ENCODE measurements at places on chromosomes 4 and X.
A peak's percentile ranks its signal among the peaks of the same experiment; 100 is the strongest.

DNA sequence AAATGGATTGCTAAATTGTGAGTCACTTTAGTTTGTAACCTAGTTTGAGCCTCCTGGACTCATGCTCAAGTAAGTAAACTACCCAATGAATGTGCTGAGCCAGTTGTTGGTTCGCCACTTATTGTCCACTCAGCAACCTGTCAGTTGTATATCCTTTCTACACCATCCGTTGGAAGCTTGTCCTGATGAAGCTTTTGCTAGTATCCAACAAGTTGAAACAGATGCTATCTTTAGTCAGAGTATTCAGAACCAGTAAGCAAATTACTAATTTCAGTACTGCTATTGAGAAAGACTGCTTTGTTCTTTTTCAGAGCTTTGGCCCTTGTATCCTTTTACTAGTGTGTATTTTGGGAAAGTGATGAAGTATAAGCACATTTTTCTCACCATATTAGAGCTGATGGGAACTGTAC, 4.3 kb upstream of the NAA15 start:
- peak; percentile 61 for DNase-seq

- no peak for DNase-seq
These were observed 76.8 kb downstream of the RNF150 start for GRCh38 chr4:141056473-141056872.

DNA sequence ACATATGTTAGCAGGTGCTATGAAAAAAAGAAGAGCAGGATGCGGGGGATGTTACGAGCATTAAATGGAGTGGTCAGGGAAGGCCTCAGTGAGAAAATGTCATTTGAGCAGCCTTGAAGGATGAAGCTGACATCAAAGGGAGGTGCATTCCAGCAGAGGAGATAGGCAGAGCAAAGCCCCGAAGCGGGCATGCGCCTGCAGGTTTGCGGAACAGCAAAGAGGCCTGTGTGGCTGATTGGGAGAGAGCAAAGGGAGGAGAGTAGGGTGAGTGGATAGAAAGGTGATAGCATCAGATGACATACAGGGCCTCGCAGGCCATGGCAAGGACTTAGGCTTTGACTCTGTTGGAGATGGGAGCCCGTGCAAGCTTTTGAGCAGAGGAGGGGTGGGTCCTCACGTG, 95.4 kb upstream of the GPR50 start:
- no peak for DNase-seq

- no peak for DNase-seq
These were observed 134.6 kb downstream of the AMMECR1 start for GRCh38 chrX:110183314-110183713.

GRCh38 chr4:182531555-182532162, 288.5 kb downstream of the TENM3 start:
- DNase-seq, result no peak

DNA sequence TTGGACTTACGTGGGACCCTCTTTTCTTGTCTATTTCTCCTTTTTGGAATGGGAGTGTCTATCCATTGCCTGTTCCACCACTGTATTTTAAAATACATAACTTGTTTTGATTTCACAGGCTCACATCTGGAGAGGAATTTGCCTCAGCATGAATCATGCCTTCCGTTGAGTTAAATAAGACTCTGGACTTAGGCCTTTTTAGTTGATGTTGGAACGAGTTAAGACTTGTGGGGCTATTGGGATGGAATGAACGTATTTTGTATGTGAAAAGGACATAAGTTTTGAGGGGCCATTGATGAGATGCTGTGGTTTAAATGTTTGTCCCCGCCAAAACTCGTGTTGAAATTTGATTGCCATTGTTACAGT, 66.2 kb downstream of the BEX3 start:
- DNase-seq, result no peak

DNA sequence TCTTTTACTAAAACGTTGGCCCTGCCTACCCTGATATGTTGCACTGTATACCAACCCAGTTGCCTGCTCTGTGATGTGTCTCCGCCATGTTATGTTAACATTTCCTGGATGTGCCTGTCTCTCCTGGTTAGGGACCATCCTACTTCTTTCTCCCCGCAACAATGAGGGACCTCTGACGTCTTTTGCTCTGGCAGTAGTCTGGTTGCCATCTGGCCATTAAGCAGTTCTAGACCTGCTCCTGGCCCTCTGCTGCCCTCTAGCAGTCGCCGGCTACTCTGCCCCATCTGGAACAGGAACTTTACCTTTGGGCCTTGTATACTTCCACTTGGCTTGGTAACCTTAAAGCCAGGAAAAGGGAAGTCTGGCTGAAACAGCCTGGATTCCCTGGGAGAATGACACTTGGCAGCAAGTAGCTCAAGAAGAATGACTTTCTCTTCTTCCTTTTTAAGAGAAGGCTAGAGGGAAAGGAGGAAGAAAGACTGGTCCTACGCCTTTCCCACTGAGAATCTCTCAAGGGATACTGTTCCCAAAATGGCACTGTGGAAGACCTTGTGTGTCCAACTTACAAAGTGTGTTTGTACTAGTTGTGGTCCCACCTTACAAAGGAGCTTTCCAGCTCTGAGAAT, 63.5 kb downstream of the GPC3 start:
- DNase-seq, result peak; percentile 55

- DNase-seq, result no peak
These were observed 163.1 kb downstream of the CPE start for GRCh38 chr4:165541851-165542459.

- no peak for DNase-seq
These were observed 164.0 kb downstream of the STAG2 start for GRCh38 chrX:124125471-124125870.

DNA sequence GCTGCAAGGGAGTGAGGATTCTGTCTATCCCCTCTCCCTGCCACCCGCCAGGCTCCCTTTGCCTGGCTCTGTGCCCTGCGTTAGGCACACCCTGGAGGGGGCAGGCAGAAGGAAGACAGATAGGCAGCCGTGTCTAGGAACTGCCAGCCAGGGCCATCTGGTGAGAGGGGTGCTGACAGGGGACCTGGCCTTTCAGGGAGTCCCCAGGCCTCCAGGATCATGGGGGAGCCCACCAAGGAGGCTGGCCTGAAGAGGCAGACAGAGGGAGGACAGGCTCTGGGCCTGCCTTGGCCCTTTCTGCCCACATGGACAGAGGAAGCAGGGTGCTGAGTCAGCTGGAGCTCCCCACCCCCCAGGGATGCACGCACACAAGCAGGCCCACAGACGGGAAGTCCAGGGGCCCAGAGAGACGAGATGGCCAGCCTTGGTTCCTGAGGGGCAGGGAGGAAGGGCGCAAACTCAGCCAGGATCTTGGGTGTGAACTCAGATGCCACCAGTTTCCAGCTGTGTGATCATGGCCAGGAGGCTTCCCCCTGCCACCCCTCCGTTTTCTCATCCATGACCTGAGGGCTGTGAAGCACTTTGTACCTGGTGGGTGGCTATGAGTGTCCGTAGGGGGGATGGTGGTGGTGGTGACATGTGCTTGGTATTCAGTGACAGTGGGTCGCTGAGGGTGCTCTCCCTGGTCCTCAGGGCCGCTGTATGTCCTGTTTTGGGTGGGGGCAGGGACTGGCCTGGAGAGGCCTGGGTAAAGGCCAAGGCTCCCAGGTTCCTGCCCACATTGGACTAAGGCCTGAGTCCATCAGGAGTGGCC, 1.8 kb downstream of the SH3BP2 start:
- DNase-seq, result no peak

DNA sequence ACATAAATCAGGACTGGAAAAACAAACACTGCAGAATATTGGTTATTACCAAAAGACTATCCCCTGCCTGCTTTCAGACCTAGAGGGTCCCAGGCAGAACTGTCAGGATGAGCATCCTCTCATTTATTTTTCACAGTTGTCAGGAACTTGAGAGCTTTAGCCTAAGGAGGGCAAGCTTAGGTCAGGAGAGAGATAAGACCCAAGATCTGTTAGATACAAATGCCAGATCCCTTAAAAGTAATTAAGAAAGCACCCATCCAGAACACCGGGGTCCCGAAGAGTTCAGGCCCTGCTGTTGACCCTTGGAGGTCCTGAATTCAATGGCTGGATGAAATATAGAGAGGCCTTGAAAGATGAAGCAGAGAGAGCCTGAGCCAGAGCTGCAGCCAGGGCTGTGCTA, 5.9 kb upstream of the MAGEB3 start:
- no peak for DNase-seq

- peak; percentile 77 for DNase-seq
These were observed 28.7 kb downstream of the CLDN34 start for GRCh38 chrX:9995855-9996339.

DNA sequence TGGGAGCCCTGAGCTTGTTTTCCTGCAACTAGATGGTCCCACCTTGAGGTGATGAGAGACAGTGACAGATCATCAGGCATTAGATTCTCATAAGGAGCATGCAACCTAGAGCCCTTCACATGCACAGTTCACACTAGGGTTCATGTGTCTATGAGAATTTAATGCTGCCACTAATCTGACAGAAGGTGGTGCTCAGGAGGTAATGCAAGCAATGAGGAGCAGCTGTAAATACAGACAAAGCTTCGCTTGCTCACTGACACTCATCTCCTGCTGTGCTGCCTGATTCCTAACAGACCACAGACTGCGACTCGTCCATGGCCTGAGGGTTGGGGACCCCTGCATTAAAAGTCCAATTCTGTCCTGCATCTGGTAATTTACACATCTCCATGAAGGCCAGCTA, 141.6 kb downstream of the KCNIP4 start:
- DNase-seq, result no peak

DNA sequence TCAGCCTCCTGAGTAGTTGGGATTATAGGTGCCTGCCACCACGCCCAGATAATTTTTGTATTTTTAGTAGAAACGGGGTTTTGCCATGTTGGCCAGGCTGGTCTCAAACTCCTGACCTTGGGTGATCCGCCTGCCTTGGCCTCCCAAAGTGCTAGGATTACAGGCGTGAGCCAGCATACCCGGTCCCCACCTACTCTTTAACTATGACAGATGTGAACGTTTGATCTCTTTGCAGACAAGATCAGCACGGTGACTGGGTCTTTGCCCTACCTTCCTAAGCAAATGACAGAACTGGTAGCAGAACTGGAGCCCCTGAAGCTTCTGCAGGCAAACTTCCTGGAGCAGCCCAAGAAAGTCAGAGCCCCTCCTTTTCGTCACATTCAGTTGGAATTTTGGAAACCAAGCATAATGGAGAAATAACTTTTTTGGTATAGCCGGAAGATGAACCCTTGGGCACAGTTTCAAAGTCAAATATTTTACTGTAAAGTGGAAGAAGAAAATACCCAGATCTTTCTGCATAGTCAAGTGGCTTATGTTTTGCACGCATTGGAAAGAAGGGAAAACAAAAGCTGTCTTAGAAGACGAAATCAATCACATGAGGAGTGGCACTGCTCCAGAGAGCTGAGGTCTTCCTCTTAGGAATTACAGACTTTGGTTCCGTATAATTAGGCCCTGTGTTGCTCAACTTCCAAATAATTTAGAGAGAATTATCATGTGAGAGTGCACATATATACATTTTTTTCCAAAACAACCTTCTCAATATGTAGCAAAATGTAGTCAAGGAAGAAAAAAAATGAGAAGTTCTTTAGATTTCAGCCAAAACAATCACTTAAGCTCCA, 90.6 kb downstream of the SORBS2 start:
- DNase-seq, result no peak

- DNase-seq, result no peak
These were observed 254.4 kb upstream of the FAT4 start for GRCh38 chr4:125060376-125060775.

DNA sequence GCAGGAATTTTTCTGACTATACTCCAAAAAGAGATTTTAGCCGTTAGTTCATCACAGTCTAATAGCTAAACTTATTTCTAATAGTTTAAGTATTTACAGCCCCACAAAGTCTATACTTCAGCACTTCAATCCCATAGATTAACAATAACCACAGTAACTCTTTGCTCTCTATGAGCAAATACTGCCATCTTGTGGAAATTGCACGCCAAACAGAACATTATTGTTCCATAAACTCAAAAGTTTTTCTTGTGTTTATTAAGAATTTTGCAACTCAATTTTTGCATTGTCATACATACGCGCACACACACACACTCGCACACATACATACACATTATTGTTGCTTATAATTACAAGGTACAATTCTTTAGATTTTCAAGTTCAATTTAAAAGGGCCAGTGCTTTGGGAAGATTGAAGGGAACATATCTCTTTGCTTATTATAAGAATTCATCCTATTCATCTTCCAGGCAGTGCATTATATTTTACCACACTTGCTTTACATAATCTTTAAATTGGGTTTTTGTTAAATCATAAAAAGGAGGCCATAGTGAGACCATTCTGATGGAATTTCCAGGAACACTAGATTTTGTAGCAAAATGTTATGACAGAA, 63.8 kb upstream of the ATOH1 start:
- peak; percentile 28 for DNase-seq

- no peak for DNase-seq
These were observed 112.4 kb downstream of the RNF150 start for GRCh38 chr4:141020801-141021261.

DNA sequence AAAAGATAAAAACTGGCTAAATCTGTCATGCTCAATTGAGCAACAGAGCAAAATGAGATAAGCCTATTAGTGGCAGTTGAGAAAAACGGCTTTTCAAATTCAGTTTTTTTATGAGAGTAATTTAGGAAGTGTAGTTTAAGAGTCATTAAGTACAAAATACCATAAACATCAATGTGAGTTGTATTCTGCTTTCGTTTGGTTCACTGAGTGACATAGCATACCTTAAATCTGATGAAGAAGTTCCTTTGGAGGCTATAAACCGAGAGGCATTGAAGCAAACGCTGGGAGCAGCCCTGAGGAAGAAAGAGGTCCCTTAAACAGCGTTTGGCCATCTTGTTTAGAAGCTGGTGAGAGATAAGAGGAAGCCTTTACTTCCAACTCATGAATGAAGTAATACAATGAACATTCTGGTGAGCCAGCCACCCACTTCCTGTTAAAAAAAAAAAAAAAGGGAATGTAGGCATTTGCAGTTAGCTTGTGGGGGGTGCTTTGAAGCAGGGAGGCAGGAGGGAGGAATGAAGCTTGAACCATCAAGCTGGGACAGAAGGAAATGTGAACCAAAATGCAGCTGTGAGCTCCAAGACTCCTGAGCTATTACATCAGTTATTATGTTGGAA, 132.3 kb downstream of the ZNF330 start:
- DNase-seq, result no peak

DNA sequence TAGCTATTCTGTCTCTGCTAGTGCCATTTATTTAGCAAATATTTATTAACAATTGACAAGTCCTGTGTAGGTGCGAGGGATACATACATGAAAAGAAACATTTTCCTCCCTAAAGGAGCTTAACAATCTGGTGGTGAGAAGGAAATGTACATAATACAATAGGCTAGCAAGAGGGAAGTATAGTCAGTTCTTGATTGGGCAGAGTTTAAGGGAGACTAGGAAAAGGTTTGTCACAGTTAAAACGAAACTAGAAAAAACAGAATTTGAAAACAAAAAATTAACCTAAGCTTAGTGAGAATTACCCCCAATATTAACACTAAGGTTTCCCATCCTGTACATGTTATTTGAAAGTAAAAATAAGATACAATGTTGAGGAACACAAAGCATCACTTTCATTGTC, 8.6 kb upstream of the MAML3 start:
- no peak for DNase-seq
